MCF 10A (cell line): ENCODE measurements at places on chromosomes 1 and 21.

DNA sequence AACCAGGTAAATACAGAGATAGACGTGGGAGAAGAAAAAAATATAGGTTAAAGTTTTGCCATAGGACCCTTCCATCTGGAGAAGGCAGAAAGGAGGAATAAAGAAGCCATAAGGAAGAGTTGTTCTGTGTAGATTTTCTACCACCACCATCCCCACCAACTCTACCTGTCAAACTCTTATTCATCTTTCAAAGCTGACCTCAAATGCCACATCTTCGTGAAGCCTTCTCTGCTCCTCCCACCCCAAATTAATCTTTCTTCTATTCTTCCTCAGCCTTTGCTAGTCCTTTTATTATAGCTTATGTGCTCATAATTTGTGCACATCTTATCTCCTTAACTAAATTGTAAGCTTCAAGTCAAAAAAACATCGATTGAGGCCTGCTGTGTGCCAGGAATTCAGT is 1.3 kb upstream of the NECTIN4 start:
- DNase-seq, result no peak

GRCh38 chr1:75133750-75134646 is at the start of gene LHX8:
Gene LHX8 (plus strand): TSS chr1:75134388. CDS start chr1:75136615, 2,227 bp downstream.
- DNase-seq, result no peak

DNA sequence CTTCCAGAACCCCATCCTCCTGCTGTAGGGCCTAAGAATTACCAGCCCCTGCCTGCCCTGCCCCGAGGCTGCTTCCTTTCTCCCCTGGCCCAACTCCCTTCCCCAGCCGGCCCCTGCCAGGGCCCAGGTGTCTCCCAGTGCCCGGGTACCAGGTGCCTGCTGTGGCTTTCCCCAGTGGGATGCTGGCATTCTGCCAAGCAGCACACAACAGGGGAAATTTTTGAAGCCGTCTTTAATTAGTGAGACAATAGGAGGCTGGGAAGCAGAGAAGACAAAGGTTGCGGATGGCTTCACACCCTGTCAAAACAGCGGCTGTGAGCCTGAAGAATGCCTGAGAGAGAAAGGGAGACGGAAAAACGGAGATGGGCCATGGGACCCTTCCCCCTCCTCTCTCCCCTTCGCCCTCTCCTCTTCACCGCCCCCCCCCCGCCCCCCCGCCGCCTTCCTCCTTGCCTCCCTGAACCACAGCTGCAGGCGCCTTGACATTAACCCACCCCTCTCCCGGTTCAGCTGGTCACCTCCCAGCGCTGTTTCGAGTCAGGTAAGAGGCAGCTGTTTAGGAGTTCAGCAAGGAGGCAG is 33.6 kb downstream of the LRRN2 start:
- DNase-seq, result no peak

DNA sequence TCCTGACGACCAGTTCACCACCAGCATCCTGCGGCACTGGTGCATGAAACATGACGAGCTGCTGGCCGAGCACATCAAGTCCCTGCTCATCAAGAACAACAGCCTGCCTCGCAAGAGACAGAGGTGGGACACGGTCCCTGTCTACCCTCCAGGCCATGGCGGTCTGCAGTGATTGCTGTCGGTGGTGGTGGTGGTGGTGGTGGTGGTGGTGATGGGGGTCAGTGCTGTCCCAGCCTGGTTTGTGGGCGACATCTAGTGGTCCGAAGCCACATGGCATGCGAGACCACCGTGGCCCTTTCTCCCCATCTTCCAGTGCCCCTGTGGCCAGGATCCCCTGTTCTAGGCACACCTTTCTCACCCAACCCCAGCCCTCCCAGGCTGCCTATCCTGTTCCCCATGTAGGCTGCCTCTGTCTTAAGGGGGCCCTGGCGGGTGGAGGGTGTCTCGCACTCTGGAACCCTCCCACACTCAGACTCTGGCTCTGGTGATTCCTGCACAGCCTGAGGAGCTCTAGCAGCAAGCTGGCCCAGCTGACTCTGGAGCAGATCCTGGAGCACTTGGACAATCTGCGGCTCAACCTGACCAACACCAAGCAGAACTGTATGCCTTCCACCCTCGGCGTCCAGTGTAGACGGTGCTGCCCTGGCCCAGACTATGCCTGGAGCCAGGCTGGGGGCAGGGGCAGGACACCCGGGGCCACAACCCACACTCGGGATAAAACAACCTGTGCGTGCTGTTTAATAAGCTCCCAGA is 3.2 kb upstream of the SLC27A3 start:
- DNase-seq, result no peak

DNA sequence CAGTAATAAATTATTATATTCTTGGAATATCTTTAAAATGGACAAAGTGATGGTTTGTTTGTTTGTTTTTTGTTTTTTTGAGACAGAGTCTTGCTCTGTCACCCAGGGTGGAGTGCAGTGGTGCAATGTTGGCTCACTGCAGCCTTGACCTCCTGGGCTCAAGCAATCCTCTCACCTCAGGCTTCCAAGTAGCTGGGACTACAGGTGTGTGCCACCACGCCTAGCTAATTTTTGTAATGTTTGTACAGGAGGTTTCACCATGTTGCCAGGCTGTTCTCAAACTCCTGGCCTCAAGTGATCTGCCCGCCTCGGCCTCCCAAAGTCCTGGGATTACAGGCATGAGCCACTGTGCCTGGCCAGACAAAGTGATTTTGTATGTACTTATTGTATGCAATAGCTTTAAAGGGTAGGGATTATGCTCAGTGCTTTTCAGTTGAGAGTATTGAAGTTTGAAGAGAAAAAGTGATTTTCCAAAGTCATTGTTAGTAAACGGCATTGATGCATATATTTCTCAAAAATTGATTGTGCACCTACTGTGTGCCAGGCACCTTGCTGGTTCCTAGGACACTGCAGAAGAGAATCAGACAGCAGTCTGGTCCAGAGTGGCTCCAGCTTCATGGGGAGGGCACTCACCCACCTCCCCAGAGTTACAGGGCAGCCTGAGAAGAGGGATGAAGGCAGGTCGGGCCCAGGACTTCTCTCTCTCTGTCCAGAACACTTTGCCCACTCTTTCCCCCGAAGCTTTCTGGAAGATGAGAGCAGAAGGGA is 34.2 kb upstream of the TTC22 start:
- no peak for DNase-seq

DNA sequence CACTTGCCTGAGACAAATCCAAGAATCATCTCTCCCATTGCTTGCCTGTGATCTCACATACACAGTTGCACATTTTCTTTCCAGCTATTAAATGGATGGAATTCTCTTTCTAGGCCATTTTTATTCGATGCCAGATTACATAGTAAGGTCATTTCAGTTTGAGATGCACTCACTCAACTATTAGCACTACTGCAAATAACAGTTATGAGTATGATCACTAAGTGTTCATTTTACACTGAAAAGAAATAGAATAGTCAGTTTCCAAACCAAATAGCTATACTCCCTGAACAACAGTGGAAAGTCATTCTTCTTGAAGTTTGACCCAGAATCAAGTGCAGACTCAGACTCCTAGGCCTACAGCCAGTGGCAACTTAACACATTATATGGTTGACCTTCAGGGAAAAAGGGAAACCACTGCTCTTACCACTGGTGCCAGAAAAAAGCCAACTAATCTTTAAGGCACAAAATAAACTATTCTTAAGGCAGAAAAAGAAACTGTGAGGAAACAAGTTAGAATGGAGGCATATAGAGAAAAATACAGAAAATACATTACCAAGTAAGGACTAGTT is 31.5 kb downstream of the WNT2B start:
- DNase-seq, result no peak
